HepG2 (cell line): ENCODE measurements at places on chromosomes 5 and 9.

- H3K27ac ChIP-seq, result no peak overlapping the region
- 0 out of 2 replicates have a peak, but pooled peaks cover 8% of the 10 kb centered on the region for H3K4me1 ChIP-seq
- no peak overlapping the region for H3K4me3 ChIP-seq
- DNase-seq, result no peak
- no peaks in the 10 kb centered on the region for H3K27me3 ChIP-seq
Measured at GRCh38 chr9:104831681-104832080, 67.8 kb downstream of the NIPSNAP3B start.

- H3K36me3 ChIP-seq, result no peaks in the 10 kb centered on the region
- no peak overlapping the region for H3K27ac ChIP-seq
- H3K27me3 ChIP-seq, result no peaks in the 10 kb centered on the region
- DNase-seq, result no peak
Measured at GRCh38 chr5:88502179-88503040, 233.8 kb upstream of the TMEM161B start.

GRCh38 chr9:114469091-114469853, 36.0 kb downstream of the WHRN start:
- H3K36me3 ChIP-seq, result no peaks in the 10 kb centered on the region
- no peaks in the 10 kb centered on the region for H3K27me3 ChIP-seq
- DNase-seq, result no peak
- H3K27ac ChIP-seq, result no peak overlapping the region

DNA sequence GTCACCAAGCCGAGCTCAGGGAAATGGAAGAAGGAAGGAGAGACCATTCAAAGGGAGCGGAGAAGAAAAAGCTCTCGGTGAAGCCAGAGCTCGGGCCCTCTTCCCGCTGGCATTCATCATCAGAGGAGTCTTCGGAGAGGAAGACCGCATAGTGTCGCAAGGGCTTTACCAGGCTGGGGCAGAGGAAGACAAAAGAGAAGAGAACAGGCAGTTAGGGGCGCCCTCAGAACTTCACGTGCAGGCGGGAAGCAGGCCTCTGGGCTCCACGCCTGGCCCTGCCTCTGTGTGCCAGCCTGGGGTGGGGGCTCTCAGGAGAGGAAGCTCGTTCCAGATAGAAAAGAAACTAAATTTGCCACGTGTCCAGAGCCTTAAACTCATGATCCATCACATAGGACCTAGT, 31.7 kb downstream of the CRB2 start:
- no peaks in the 10 kb centered on the region for H3K27me3 ChIP-seq
- DNase-seq, result no peak
- no peak overlapping the region for H3K27ac ChIP-seq
- H3K36me3 ChIP-seq, result no peaks in the 10 kb centered on the region; the same call in 2 of the 3 replicates

- no peak overlapping the region for H3K4me3 ChIP-seq
- no peaks in the 10 kb centered on the region for H3K4me1 ChIP-seq
- no peaks in the 10 kb centered on the region for H3K27me3 ChIP-seq
Measured at GRCh38 chr9:84709056-84709455, 39.5 kb downstream of the NTRK2 start.

- no peak for DNase-seq
- H3K27me3 ChIP-seq, result no peaks in the 10 kb centered on the region
- peaks cover 35% of the 10 kb centered on the region for H3K4me1 ChIP-seq
- H3K27ac ChIP-seq, result no peak overlapping the region
Measured at GRCh38 chr5:73747696-73748380, 121.8 kb downstream of the ARHGEF28 start.

- no peaks in the 10 kb centered on the region for H3K27me3 ChIP-seq
- H3K4me3 ChIP-seq, result no peak overlapping the region
- H3K4me1 ChIP-seq, result no peaks in the 10 kb centered on the region
- no peaks in the 10 kb centered on the region for H3K36me3 ChIP-seq
- H3K27ac ChIP-seq, result no peak overlapping the region
- no peak for DNase-seq
Measured at GRCh38 chr5:126043688-126044087, 379.5 kb upstream of the GRAMD2B start.

DNA sequence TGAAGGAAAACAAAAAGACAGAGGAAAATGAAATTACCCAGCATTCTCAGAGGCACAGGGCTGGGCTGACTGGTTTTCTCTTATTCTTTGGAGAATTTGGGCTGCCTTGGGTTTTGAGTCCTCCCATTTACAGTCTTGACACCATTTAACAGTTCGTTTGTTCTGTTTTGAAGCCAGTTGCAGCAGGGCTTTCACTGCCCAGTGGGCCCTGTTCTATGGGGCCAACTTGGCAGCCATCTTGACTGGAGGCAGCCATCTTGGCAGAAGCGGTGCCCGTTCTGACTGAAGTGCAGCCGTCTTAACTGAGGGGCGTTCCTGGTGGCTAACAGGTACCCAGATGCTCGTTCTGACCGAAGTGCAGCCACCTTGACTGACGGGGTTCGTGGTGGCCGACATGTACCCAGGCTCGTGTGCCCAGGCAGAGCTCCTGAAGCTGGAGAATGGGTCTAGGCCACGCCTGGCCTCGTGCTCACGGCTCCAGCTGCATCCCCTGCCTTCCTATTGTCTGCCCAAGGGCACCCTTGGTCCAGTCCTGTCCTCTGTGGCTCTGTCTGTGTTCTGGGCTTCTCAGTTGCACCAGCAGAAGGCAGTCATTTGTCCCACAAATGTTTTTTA, 164.4 kb downstream of the GAPVD1 start:
- no peak overlapping the region for H3K4me3 ChIP-seq
- no peak overlapping the region for H3K27ac ChIP-seq
- H3K4me1 ChIP-seq, result peaks cover 75% of the 10 kb centered on the region
- DNase-seq, result no peak

- H3K36me3 ChIP-seq, result no peaks in the 10 kb centered on the region
- no peak for DNase-seq
- no peak overlapping the region for H3K4me3 ChIP-seq
- H3K4me1 ChIP-seq, result no peaks in the 10 kb centered on the region
- peaks cover 22% of the 10 kb centered on the region; the same call in 2 of the 3 replicates for H3K27me3 ChIP-seq
Measured at GRCh38 chr5:175547842-175548241, 69.5 kb downstream of the SFXN1 start.

DNA sequence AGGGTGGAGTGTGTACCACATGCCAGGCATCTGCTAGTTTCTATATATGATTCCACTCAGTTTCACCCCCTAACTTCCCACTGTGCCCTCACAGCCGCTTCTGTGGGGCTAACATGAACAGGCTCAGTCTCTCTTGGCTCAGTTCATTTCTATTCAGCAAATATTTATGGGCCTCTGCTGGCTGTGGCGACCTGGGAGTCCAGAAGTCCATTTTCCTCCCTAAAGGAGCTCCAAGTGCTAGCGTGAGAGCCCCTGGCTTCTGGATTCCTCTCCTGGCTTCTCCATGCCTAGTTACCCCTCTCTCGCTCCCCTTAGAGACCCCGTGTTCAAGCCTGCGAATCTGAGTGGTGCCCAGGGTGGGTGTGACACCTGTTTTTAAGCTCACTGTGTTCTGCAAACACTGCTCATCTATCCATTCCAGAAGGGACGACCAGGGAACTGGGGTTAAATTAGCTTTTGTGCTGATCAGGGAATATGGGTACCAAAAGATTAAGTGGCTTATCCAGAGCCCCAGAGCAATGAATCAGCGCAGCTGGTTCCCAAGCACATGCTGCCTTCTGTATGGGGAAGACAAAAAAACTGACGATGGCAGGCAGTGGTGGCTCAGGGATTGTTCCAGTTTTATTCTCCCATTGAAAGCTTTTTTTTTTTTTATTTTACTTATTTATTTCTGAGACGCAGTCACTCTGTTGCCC, 57.6 kb downstream of the HMCN2 start:
- H3K4me3 ChIP-seq, result no peak overlapping the region
- no peaks in the 10 kb centered on the region for H3K36me3 ChIP-seq
- peaks cover 12% of the 10 kb centered on the region for H3K4me1 ChIP-seq
- no peak for DNase-seq
- H3K27me3 ChIP-seq, result peaks cover 4% of the 10 kb centered on the region; the same call in 1 of the 2 replicates
- H3K27ac ChIP-seq, result no peak overlapping the region

- no peak for DNase-seq
- no peak overlapping the region for H3K27ac ChIP-seq
- H3K4me1 ChIP-seq, result peaks cover 7% of the 10 kb centered on the region
- no peaks in the 10 kb centered on the region for H3K27me3 ChIP-seq
Measured at GRCh38 chr9:34463098-34463900, 4.7 kb downstream of the DNAI1 start.

DNA sequence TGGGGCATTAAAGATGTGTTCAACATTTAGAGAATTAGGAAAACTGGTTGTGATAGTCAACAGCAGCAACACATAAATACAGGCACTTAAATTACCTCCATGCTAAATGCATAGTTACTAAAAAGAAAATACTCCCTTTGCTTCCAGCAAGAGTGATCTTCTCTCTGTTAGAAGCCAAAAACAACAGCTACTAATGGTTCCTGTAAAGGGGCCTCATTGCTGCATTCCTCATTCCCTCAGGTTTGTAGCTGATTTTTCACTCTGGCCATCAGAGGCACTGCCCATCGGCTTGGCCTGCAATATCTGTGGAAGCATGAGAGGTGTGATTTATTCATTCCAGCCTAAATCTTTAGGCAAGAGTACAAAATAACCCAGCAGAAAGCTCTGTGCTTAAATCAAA, 466.0 kb upstream of the ADAMTS16 start:
- no peak overlapping the region for H3K4me3 ChIP-seq
- no peak for DNase-seq
- H3K27me3 ChIP-seq, result no peaks in the 10 kb centered on the region

- no peaks in the 10 kb centered on the region for H3K27me3 ChIP-seq
- DNase-seq, result no peak
- no peak overlapping the region for H3K27ac ChIP-seq
- H3K4me3 ChIP-seq, result no peak overlapping the region
Measured at GRCh38 chr5:112024769-112025168, 267.8 kb upstream of the NREP start.

DNA sequence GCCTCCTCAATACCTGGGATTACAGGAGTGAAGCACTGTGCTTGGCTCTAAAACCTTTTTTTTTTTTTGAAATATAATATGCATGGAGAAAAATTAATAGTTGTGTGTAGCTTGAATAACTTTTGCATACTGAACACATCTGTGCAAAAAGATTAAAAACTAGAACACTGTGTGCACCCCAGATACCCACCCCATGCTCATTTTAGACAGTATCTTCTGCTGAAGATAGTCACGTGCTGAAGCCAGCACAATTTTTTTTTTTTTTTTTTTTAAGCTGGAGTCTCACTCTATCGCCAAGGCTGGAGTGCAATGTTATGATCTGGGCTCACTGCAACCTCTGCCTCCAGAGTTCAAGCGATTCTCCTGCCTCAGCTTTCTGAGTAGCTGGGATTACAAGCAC, 39.9 kb downstream of the C9orf153 start:
- DNase-seq, result no peak
- H3K4me3 ChIP-seq, result no peak overlapping the region
- H3K27me3 ChIP-seq, result peaks cover 9% of the 10 kb centered on the region; the same call in 2 of the 3 replicates
- H3K27ac ChIP-seq, result no peak overlapping the region
- no peaks in the 10 kb centered on the region for H3K36me3 ChIP-seq
- no peaks in the 10 kb centered on the region for H3K4me1 ChIP-seq

- DNase-seq, result no peak
- no peak overlapping the region for H3K4me3 ChIP-seq
- no peak overlapping the region for H3K27ac ChIP-seq
- no peaks in the 10 kb centered on the region for H3K27me3 ChIP-seq
Measured at GRCh38 chr5:83199126-83199525, 121.8 kb downstream of the XRCC4 start.

DNA sequence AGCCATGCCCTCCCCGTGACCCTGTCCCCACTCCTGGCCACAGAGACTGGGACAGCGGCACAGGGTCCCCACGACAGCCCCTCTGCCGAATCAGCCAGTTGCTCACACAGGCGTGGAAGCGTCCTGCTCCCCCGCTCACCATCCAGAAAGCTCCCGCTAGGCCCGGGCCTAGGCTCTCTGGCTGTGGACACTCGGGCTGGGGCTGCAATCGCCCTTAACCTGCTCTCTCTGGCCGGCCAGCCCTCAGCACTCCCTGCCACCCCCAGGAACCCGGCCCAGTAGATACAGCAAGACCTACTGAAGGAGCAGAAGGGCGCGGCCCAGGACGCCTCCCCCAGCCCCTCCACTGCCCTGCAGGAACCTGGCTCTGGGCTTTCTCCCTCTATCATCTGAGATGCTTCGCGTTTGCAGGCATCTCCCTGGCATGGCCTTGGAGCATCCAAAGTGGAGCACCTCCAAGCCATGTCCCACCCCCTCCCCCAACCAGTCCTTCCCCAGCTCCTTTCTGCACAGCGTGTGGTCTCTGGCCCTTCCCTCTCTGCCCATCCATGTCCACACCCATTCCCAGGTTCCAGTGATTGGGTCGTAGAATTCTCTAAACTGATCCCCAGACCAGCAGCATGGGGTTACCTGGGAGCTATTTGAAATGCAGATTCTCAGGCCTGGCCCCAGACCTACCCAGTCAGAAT, 113.7 kb upstream of the LMX1B start:
- no peaks in the 10 kb centered on the region for H3K27me3 ChIP-seq
- H3K27ac ChIP-seq, result no peak overlapping the region
- peaks cover 32% of the 10 kb centered on the region for H3K4me1 ChIP-seq
- no peak overlapping the region for H3K4me3 ChIP-seq

- no peak overlapping the region for H3K27ac ChIP-seq
- H3K27me3 ChIP-seq, result no peaks in the 10 kb centered on the region
- no peak for DNase-seq
- no peak overlapping the region for H3K4me3 ChIP-seq
Measured at GRCh38 chr5:100889896-100890295, 13.2 kb downstream of the ST8SIA4 start.

- H3K27ac ChIP-seq, result no peak overlapping the region
- H3K27me3 ChIP-seq, result peaks cover 5% of the 10 kb centered on the region
- H3K4me1 ChIP-seq, result no peaks in the 10 kb centered on the region
- H3K36me3 ChIP-seq, result no peaks in the 10 kb centered on the region
Measured at GRCh38 chr9:130352586-130353285, 87.2 kb downstream of the HMCN2 start.

DNA sequence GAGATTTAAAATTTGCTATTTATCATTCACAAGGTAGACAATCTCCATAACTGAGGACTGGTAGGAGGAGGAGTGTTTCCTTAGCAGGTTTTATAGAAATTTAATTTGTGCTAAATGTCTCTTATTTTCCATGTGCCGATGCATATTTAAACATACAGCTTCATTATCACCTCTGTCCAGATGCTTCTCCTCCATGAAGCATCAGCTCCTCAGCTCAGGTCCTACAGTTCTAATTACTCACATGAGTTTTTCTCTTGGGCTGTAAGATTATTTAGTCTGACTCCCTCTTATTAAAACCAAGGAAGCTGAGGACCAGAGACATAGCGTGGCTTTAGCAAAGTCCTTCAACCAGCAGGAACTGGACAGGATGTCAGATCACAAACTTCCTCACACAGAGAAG, 300.2 kb upstream of the PANK3 start:
- DNase-seq, result no peak
- H3K4me3 ChIP-seq, result no peak overlapping the region
- H3K36me3 ChIP-seq, result no peaks in the 10 kb centered on the region

- H3K27ac ChIP-seq, result peak overlapping the region; percentile 76
- peaks cover 100% of the 10 kb centered on the region for H3K4me1 ChIP-seq
- no peak for DNase-seq
- H3K36me3 ChIP-seq, result no peaks in the 10 kb centered on the region
- peak overlapping the region; percentile 26; the same call in 1 of the 2 replicates for H3K4me3 ChIP-seq
Measured at GRCh38 chr5:78600687-78601414, 47.7 kb downstream of the LHFPL2 start.

- no peak for DNase-seq
- H3K4me3 ChIP-seq, result no peak overlapping the region
- H3K27me3 ChIP-seq, result peaks cover 16% of the 10 kb centered on the region; the same call in 2 of the 3 replicates
- no peaks in the 10 kb centered on the region for H3K4me1 ChIP-seq
- no peak overlapping the region for H3K27ac ChIP-seq
Measured at GRCh38 chr5:168860503-168860902, 281.3 kb upstream of the PANK3 start.
